ENCODE measurements at places on chromosomes 11 and 22.

GRCh38 chr11:21066030-21066429 is 396.6 kb downstream of the NELL1 start:
- DNase-seq, result no peak

- no peak for DNase-seq
Measured at GRCh38 chr11:73196576-73196975, 21.5 kb upstream of the P2RY2 start.

GRCh38 chr11:102448869-102449224 is 3.7 kb downstream of the TMEM123 start:
- DNase-seq, result no peak

GRCh38 chr11:104727095-104727494 is 171.2 kb downstream of the CASP12 start:
- DNase-seq, result no peak

DNA sequence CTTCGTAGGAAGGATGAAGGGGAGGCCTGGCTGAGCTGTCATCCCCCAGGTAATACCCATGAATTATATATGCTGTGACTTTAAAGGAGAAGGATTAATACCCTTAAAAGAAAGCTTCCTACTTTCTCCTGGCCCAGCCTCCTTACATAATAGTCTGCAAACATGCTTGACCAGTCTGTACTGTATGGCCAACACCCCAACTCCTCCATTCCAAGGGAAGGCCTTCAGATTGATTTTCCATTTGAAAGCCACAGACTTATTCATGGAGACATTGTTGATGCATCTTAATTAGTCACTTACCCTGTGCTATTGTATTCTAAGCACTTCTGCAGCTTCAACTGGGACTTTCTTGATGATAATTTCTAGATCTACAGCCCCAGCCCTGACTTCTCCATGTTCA is 2.0 kb downstream of the PAAF1 start:
- no peak for DNase-seq

DNA sequence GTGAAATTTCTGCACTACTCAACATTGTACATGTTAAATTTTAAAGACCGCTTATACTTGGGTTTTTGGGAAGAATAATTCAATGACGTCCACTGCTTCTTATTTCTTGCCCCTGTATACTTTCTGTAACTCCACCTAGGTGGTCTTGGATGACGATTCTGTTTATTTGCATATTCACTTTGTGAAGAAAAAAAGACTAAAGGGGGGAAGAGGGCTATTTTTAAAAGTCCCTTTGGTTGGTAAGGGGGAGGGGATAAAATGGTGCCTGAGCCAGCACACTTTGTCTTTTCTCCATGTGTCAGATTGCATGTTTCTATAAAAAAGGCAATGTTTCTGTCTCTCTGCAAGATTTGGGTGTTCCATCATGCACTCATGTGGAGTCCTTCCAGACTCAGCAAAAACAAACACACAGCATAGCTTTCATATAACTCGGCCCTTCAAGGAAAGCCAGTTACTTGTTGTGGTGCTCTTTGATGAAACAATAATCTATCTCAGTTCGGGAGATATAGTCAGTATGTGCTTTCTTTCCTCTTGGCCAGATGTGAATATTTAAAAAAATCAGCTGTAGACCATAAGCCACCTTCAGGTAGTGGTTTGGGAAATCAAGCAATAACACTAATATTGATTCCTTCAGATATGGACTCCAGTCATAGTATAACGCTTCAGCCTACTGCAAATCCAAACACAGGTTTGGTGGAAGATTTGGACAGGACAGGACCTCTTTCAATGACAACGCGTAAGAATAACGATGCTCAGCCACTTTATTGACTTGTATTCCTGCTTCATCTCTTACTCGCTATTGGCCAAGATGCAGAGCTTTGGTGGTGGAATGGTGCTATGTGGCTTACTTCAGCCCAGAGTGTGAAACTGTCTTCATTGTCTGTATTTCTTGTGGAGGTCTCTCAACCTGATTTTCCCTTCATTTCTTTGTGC is 68.8 kb downstream of the CD44 start:
- no peak for DNase-seq

Data from activated CD8-positive, alpha-beta memory T cell treated with anti-CD3 and anti-CD28 coated beads, Interleukin-2, amount 10 ng/mL, durations not matched to agents 7 days and 5 days (primary cell).